SK-MEL-5 (cell line): ENCODE measurements at places on chromosomes 6 and 20.

GRCh38 chr6:52180787-52181558, 5.2 kb upstream of the IL17A start:
- no peak for DNase-seq

- DNase-seq = no peak
These were observed 53.1 kb downstream of the PHACTR1 start for GRCh38 chr6:12769556-12770256.

DNA sequence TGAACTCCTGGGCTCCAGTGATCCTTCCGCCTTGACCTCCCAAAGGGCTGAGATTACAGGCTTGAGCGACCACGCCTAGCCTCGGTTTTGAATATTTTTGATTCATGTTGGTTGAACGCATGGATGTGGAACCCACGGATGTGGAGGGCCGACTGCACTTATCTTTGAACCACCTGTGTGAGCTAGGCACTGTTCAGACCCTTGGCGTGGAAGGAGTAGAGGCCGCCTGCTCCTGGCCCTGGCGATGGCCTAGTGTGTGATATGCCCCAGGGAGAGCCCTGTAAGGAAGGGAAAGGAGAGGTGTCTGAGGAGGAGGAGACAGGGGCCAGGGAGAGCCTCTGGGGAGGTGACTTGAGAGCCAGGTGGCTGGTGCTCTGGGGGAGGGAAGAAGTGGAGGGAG, 64.3 kb downstream of the BCAS4 start:
- DNase-seq = no peak

GRCh38 chr6:15626878-15627674, 35.8 kb downstream of the DTNBP1 start:
- no peak for DNase-seq

GRCh38 chr20:60467078-60467477, 508.9 kb downstream of the CDH26 start:
- DNase-seq = no peak

GRCh38 chr6:152858141-152858540, 107.5 kb downstream of the VIP start:
- DNase-seq = no peak

DNA sequence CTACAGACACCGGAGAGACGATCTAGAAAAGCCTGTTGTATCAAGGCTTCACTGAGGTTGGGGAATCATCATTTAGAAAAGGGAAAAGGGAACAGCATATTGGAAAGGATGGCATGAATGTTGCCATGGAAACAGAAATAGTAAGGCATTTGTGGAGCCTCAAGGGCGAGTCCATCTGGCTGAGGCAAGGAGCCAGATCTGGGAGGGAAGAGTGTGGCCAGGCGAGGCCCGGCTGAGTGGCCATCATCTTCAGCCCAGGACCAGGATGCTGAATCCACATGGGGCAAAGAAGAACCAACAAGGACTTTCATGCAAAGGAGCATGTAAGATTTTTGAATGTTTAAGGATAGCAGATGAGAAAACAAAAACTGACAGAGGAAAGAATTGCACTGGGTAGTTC, 85.8 kb downstream of the MAP3K5 start:
- DNase-seq = no peak

- no peak for DNase-seq
These were observed 178.7 kb upstream of the TNFAIP3 start for GRCh38 chr6:137688230-137688971.

DNA sequence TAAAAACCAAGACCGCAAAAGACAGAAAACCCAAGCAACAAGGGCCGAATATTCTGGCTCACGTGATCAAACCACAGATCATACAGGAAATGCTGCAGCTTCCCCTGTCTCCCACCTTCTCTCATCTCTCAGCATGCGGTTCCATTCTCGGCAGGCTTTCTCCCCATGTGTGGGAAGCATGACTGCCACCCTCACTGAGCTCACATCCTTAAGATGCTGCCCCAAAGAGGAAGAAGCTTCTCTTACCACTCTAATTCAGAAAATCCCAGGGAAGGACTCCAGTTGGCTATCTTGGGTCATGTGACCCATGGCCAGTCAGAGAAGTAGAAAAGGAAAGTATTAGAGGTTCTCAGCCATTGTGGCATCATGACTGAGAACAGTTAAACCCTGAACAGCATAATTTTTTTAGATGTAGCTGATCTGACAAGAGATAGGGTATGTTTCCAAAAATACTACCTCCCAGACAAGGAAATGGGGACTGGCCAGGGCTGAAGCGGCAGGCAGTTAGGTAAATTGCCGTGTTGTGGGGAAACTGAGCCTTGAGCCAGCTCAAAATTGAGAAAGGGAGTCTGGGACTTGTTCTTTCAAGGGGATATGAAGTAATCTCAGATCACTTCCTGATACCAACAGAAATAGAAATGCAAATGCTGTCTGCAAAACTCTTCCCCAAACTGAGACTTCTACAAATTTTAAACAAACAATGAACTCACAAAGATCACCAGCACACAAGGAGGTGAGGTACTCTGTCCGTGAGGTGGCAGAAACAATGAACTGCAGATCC, 37.1 kb upstream of the GRM4 start:
- no peak for DNase-seq

- no peak for DNase-seq
These were observed 206.9 kb downstream of the NKAIN2 start for GRCh38 chr6:124010574-124010973.

- no peak for DNase-seq
These were observed 341.6 kb upstream of the JAG1 start for GRCh38 chr20:11015440-11015839.
